AG08396 (cell line): ENCODE measurements at places on chromosomes 4 and X.

- no peak for DNase-seq
These were observed 10.5 kb upstream of the YTHDC1 start for GRCh38 chr4:68360231-68360968.

DNA sequence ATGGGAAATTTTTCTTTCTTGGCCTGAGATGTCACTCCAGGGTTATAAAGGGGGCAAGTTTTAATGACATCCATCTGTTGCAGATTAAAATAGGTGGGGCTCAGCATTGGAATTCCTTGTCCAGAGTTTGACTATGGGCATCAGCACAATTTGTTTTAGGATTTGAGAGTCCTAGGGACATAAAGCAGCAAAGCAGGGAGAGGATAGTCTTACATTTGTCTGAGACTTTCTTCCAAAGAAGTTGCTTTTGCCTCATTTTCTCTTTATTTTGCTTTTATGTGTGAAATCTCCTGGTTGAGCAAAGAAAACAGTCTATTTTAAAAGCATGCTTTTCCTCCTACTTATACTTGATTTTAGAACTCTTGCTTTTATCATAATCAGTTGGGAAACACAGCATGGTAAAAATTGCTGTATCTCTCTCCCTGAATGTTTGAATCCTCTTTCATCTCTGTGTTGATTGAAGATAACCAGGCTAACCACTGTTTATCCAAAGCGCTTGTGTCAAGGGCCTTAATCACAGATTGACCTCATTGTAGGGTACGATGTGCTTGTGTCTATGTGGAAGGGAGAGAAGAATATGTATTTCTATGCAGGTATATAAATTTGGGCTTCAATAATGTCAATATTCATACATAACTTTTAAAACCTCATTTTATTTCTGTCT, 121.5 kb downstream of the ANK2 start:
- no peak for DNase-seq

DNA sequence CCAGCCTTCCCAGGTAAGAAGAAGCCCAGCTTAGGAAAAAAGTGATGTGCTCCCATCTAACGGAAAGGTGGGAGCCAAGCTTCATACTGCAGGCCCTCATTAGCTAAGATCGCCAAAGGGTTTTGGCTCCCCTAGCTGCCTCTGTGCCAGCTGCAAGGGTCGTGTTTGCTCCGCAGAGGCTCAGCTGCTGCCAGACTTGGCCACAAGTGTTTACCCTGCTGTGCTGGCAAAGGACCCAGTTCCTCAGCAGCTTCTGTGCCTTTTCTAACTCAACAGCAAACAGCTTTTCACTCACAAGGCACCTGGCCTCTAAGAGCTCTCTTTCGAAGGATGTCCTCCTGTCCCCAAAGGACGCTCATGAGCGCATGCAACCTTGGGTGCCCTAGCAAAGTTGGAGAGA, 12.2 kb upstream of the VMA21 start:
- DNase-seq = no peak

GRCh38 chr4:94700298-94700697, 57.5 kb upstream of the BMPR1B start:
- no peak for DNase-seq

DNA sequence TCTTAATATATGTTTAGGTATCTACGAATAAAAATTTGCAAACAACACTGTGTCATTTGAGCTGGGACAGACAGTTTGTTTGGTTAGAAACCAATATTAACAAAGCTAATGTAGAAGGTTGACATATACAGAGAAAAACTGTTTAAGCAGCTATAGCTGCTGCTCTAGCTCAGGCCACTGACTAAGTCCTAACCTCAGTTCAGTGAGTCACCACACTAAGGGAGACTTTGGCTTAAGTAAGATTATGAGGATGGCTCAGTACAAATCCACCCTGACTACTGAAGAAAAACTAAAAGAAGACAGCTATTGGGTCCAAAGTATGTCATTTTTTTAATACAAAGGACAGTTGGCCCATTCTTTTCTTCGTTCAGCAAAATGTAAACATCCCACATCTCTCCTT, 717.3 kb upstream of the ACTRT1 start:
- DNase-seq = no peak

DNA sequence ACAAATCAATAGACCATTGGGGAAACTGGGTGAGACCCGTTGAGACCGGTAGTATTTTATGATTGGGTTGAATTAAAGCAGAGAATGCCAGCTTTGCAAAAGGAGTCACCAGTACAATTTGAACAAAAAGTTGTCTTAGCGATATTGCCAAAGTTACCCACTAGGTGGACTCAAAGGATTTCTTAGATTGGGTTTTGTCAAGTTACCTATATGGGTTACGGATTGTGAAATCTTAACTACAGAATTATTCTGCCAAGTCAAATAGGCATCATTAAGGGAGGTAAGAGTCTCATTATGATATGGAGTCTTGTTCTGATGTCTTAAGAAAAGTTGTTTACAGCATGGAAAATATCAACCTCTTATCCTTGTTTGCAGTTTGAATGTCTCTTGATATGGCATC, 15.0 kb upstream of the CT47A1 start:
- no peak for DNase-seq

DNA sequence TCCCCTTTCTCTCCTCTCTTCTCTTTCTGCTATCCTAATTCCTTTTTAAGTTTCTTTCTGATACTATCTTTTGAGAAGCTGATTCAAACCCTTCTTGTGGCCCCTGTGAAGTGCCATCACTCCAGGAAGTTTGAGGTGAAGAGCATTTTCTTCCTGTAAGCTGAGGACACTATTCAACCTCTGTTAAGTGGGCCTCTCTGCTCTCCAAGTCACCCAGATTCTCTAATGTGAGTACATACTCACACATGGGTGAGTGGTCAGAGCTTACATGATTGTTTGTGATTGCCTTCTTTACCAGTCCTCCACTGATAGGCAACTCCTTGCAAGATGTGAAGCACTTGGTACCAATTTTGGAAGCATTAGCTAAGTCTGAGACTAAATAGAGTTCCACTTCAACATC, 18.4 kb upstream of the SMIM10L2A start:
- no peak for DNase-seq

DNA sequence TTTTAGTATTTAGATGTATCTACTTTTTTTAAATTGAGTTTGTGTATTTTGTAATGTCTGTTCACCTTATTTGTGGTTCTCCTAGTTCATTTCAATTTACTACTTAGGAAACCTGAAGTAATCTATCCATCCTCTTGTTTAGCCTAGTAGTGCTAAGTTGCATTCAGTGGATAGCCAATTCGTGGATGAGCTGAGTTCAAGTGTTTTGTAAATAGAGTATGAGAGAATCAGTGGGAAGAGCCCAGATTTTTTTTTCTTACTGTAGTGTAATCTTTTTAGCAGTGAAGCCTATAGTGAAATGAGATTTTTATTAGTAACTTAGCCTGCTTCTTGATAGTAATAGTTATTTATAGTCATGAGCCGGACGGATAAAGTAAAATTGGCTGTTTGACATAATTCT, 21.7 kb downstream of the STAG2 start:
- no peak for DNase-seq

DNA sequence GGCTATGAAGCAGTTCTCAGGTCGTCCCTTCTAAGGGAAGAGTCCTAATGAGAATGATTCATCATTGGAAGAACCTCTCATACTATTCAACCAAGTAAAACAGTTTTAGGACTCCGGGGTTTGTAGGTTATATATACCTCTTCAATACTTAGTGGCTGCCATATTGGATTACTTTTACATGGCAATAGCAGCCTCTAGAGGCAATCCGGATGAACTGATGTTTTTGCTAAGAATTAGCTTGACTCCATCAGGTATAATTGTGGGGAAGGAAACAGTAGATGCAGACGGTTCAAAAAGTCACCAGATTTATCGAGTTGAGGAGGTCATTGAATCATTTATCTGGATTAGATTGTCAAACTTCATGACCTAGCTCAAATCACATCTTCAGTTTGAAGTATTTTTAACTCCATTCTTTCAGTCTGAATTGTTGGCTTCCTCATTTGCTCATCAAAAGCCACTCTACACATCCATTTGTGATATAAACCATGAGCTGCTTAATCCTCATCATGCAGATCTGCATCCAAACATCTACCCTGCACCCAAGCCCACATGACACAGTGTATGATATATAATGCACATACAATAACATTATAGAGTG, 28.4 kb downstream of the GUCY1B1 start:
- peak; percentile 29 for DNase-seq
